Uterus (tissue), 4 donors: ENCODE measurements at places on chromosomes 13 and 19. TPM values are rescaled to one million over a fixed set of nuclear protein-coding genes. Genes with fewer than 3 reads are reported as not detected.

Gene ZNF285
- total RNA-seq = 4.8 TPM

Gene KIR2DL3
- not detected for total RNA-seq

Gene NXNL1
- total RNA-seq = not detected

Gene GJA3
- total RNA-seq = not detected

Gene EDNRB
- 51.0 TPM for total RNA-seq

Gene GPR180
- total RNA-seq = 8.2 TPM

Gene EPSTI1
- 6.5 TPM for total RNA-seq

Gene ZNF560
- 0.37 TPM for total RNA-seq

GRCh38 chr19:18001777-18002345, 6.1 kb upstream of the ARRDC2 start:
- DNase-seq = peak; percentile 27

- DNase-seq = no peak
Observed at GRCh38 chr19:47095476-47096099, 18.0 kb downstream of the ZC3H4 start.

DNA sequence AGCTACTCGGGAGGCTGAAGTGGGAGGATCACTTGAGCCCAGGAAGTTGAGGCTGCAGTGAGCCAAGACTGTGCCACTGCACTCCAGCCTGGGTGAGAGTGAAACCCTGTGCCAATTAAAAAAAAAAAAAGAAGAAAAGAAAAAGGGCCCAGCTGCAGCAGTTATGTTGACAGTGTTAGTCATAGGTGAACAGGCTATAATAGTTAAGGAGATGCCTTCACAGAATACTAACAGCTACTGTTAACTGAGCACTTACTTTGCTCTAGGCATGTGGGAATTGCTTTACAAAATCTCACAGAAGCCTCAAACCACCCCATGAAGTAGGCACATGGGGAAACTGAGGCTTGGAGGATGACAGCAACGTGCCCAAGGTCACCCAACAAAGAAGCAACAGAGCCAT, 3.9 kb downstream of the FBXO17 start:
- DNase-seq = no peak

DNA sequence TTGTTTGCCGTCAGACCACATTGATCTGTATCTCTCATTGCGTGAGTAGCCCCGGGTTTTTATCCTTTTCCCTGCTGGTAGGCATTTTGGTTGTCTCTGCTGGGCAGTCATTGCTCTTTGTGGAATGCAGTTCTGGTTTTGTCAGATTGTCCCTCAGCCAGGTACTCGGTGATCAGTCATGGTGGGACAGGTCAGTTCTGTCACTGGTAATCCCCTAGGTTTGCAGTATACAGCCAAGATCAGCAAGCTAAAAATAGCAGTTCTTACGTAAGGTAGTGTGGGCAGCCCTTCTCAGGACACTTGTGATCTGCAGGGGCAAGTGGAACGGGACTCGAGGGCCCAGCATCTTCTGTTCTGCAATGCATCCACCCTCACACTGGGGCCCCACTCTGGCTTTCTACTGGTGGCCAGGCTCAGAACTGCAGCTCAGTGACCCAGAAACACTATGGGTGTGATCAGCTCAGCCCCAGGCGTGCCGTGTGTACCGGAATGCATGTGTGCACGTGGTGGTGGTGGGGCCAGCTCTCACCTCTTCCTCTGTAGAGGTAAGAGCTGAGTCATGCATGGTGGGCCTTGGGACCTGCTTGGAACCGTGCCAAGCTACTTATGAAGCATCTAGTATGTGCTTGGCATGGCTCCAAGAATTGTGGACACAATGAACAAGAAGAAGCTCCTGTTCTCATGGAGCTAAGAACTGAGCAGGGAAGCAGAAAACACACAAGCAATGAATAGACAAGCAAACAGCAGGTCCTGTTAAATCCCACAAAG, 6.3 kb downstream of the PLEKHF1 start:
- DNase-seq = peak; percentile 57

GRCh38 chr19:16449330-16449961, 22.3 kb downstream of the EPS15L1 start:
- no peak for DNase-seq

DNA sequence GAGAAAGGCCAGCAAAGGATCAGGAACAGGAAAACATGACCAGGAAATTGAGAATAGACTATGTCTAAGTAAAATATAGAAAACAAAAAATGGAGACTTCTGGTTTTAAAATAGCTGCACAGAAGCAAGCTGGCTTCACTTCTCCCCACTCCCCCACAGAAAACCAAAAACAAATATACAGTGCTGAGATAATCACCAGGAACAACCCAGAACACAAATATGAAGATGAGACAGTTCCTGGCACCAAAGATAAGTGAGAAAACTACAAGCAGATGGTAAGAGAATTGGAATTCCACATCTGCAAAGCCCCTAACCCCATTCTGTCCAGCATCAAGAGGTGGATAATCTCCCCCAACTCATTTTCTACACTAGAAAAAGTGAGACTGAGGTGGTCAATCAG, 397.7 kb downstream of the SUCLA2 start:
- no peak for DNase-seq

GRCh38 chr13:110446575-110446890, 115.0 kb downstream of the RAB20 start:
- no peak for DNase-seq

DNA sequence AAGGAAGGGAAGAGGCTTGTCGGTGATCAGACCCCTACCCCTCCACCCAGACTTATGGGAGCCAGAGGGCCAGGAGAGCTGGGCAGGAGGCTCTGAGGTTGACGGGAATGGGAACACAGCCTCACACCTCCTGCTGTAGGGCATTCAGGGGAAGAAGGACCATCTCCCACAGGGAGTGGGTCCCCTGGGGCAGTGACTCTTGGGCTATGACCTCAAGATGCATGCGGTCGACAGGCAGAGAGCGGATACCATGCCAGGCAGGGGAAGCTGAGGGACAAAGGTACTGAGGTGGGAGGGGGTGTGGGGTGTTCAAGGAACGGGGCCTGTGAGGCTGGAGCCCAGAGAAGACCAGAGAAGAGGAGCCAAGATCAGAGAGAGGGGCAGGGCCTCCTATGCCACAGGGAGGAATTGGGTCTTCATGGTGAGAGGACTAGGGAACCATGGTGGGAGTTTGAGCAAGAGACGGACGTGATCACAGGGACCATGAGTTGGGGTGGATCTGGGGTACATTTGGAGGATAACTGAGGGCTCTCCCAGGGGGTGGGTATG, 4.6 kb upstream of the TCF3 start:
- no peak for DNase-seq

- DNase-seq = no peak
Observed at GRCh38 chr13:97904059-97904458, 49.4 kb upstream of the IPO5 start.

GRCh38 chr13:100987948-100988347, 313.4 kb upstream of the TMTC4 start:
- DNase-seq = no peak

DNA sequence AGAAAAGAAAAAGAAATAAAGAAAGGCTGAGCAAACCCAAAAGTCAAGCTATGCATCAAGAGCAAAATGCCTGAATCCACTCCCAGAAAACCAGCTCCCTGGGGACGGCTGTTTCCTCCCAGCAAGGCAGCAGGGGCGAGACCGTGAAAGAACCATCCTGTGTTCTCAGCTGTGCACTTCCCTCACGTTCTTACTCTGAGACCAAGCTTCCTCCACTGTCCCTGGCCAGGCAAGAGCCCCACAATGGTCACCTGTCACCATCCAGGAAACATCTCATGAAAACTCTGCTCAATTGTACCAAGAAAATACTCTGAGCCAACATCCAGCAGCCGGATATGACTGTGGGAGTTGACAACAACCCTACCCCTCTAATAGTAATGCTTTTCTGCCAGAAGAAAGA, 22.9 kb downstream of the RAB20 start:
- peak; percentile 38 for DNase-seq

GRCh38 chr19:38653028-38653571, 5.7 kb downstream of the ACTN4 start:
- no peak for DNase-seq

GRCh38 chr13:97001636-97002035, 7.4 kb upstream of the OXGR1 start:
- DNase-seq = no peak

DNA sequence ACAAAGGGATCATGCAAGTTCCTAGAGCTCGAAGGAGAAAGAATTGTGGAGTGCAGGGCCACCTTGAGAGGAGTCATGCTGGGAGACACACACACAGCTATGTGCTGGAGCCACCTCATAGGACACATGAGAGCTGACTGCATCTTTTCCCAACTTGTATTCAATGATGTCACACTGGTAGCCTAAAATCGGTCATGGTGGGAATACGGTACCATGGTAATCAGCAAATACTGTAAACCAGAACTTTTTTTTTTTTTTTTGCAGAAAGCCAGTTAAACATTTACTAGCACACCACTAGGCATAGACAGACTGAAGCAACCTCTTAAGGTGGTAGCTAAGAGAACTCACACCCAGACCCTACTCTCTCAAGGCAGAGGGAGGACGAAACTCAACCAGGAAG, 47.0 kb upstream of the INTS6 start:
- DNase-seq = no peak

GRCh38 chr19:11268783-11269267, 6.5 kb upstream of the DOCK6 start:
- peak; percentile 64 for DNase-seq

- DNase-seq = peak; percentile 23
Observed at GRCh38 chr19:56637976-56638555, 4.9 kb upstream of the SMIM17 start.

GRCh38 chr19:46288896-46289588, 7.8 kb upstream of the HIF3A start:
- peak; percentile 44 for DNase-seq

DNA sequence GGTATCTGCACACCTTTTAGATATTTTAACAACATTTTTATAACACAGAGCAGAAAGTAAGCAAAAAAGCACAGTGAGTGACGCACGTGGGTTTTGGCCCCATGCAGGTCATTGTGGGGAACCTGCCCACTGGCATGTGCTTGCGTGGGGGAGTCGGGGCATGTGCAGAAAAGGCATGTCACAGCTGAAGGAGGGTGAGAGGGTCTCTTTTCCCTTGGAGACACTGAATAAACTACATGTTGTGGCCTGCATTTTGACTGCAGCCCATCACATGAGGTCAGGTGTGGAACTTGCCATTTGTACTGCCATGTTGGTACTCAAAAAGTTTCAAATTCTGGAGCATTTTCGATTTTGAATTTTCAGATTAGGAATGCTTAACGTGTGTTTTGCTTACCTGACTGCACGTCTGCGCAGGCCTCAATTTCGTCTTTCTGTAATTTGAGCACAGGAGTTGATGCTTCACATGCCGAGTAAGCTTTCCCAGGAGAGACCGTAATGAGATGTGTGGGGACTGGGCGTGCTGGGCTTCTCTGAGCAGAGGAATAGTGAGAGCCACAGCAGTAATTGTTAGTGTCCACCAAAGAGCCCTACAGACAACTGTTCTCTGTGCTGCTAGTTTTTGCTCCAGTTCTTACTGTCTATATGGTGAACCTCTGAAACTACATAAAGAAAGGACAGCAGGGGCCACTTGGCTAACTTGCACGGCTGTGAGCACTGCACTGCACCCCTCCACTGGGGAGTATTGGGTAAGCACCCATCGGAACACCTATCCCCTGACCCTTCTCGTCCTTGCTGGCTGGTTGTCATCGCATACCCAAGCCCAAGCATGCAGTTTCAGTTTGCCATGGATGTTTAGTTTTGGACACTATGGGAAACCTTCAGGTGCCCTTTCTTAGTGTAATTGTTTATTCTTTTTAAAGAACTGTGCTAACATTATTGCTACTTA, 72.9 kb upstream of the GPR183 start:
- DNase-seq = no peak

DNA sequence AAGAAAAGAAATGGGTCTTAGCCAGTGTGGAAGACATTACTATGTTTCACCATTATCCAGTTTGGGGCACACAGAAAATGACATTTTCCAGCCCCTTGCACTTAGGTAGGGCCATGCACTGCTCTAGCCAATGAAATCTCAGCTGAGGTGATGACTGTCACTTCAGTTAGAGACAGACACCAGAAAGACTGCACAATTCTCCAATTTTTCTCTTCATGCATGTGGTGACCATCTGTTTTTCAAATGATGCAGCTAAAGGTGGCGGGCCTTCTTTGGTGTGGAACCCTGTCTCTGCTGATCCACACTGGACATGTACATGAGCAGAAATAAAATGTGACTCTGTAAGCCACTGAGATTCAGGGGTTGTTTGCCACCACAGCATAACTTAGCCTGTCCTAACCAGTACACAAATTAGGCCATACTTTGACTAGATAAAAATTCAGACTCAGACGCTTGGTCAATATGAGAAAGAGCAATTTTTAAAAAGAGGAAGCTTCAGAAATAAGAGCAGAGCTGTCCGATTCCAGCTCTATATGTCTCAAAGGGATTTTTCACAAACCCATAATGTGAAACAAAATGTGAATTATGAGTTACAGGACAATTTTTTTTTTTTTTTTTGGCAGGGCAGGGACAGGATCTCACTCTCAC, 6.7 kb downstream of the ZNF565 start:
- DNase-seq = no peak

- DNase-seq = no peak
Observed at GRCh38 chr19:14654786-14655560, 19.7 kb downstream of the ADGRE3 start.

GRCh38 chr19:29162694-29163093, 50.3 kb downstream of the UQCRFS1 start:
- no peak for DNase-seq

- DNase-seq = no peak
Observed at GRCh38 chr13:20457670-20458069, 68.0 kb downstream of the CRYL1 start.

DNA sequence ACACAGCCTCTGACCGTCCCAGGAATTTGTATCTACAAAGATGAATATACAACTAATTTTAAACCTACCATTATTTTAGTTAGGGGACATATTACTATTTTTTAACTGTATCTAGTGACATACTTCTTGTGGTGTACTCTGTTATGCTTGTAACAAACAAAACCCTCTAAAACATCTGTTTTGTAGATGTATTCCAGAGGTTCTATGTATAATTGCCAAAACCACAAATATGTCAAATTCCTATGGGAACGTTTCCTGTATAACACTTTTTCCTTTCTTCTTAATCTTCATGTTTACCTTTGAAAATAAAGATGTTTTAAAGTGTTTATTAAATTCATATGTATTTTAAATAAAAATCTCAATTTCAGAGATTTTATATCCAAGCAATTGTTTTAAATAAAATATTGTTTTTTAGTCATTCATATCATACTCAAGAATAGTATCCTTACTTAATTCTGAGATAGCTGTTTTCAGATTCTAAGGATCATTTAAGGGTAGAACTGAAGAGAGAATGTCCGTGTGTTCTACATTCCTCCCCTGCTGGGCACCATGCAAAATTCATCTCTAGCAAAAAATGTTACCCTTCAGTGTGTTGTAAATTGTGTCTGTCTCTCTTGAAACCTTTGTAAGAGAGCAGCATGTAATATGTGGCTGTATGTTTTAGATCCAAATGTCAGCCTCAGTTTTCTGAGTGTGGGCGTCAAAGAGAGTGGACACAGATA, 1327.7 kb downstream of the EFNB2 start:
- no peak for DNase-seq

GRCh38 chr13:57925751-57926150, 294.2 kb downstream of the PCDH17 start:
- DNase-seq = no peak

DNA sequence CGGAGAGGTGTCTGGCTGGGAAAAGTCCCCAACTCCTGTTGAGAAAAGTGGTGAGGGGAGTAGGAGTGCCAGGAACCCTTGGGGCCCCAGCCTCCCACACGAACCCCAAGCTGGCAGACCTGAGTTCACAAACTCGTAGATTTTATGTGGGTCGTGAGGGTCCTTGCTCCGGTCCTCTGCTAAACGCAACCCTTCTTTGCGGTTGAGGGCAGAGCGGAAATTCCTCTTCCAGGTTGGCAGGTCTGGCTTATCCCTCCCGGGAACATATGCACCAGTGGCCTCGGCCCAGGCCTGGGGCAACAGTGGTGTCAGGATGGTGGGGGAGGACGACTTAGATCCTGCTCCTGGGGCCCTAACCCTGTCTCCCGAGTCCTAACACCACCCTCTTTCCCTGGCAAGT, 2.4 kb downstream of the IRF3 start:
- DNase-seq = no peak
